ENCODE measurements at places on chromosomes 2 and 18.

DNA sequence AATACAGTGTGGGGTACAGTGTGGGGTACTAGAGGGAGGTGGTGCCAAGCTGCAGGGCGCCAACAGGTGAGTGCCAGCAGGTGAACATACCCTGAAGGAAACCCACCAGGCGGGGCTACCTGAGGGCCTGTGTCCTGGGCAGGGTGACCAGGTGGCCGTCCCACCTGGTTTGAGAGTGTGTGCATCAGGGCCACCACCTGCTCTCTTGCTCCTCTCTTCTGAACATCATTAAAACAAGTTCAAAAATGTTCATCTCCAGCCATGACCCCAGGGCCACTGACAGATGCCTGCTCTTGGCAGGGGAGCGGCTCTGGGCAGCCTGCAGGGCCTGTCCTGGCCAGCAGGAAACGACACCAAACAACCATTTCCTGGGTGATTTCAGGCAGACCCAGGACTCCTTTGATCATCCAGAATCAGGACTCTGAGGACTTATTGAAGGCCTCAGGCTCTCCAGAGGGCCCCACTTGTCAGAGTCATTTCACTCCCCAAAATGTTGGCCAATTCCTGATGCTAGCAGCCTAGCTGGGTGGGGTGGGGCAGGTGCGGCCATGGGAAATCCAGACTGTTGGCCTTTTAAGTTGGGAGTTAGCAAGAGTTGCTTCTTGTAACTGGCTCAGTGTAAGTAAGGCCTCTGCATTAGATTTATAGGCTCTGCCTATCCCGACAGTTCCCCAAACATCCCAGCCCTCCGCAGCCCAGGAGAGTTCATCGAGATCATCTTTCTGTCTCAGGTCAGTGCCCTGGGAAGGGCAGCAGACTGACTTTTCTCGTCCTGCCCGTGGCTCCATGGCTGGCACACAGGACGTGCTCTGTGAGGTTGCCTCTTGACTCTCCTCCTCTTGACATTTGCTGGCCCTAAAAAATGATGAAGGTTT is 111.5 kb upstream of the ZNF236 start:
- DNase-seq, result no peak

- no peak for DNase-seq
These were observed 60.3 kb upstream of the HPCAL1 start for GRCh38 chr2:10242451-10242850.

GRCh38 chr18:37566479-37567060 is 972 bp upstream of the CELF4 start:
- no peak for DNase-seq

GRCh38 chr2:30366199-30366691 is 80.8 kb upstream of the LCLAT1 start:
- DNase-seq, result no peak

GRCh38 chr2:119233326-119234020 is 9.8 kb downstream of the STEAP3 start:
- DNase-seq, result no peak

DNA sequence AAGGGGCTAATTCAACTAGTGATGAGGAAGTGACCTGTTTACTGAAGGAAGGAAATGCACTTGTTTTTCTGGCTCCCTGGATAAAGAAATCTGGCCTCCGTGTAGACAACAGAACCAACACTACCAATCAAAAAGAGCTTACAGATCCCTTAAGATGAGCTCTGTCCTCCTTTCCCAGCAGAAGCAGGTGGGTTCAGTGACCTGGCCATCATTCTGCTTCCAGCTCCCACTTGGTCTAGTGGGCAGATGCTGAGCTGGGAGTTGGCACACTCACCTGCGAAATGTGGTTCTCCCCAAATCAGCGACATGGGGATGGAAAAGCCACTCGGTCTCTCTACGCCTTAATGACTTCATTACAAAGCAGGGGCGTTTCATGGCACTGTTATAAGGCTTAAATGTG is 132.6 kb downstream of the AFF3 start:
- no peak for DNase-seq
